ENCODE measurements at places on chromosomes 4 and X. TPM values are rescaled to one million over a fixed set of nuclear protein-coding genes. Genes with fewer than 3 reads are reported as not detected.

GRCh38 chrX:54213603-54214002, 30.5 kb upstream of the FAM120C start:
- no peaks in the 10 kb centered on the region for H3K36me3 ChIP-seq
- H3K4me3 ChIP-seq: no peak overlapping the region
- no peaks in the 10 kb centered on the region for H3K27me3 ChIP-seq

Gene CFAP99
- total RNA-seq: not detected

DNA sequence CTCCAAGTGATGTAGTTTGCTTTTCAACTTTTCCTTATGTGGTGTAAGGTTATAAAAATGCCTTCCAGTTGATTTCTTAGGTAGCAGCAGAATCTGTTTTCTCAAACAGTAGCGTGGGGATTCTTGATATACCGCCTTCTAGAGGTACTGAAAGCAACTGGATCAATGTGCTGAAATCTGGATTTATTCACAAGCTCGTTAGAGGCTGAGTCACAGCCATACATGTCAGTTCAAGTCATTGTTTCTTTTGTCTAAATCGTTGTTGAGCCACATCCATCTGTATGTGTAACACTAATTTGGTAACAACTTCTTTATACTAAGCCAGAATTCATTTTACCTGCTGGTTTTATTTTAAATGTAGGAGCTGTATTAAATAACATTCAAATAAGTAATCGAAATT, 200.0 kb upstream of the MAD2L1 start:
- no peak for DNase-seq
- H3K27me3 ChIP-seq: no peaks in the 10 kb centered on the region
- H3K4me1 ChIP-seq: no peaks in the 10 kb centered on the region

Gene VMA21
- total RNA-seq: 22.7 TPM

DNA sequence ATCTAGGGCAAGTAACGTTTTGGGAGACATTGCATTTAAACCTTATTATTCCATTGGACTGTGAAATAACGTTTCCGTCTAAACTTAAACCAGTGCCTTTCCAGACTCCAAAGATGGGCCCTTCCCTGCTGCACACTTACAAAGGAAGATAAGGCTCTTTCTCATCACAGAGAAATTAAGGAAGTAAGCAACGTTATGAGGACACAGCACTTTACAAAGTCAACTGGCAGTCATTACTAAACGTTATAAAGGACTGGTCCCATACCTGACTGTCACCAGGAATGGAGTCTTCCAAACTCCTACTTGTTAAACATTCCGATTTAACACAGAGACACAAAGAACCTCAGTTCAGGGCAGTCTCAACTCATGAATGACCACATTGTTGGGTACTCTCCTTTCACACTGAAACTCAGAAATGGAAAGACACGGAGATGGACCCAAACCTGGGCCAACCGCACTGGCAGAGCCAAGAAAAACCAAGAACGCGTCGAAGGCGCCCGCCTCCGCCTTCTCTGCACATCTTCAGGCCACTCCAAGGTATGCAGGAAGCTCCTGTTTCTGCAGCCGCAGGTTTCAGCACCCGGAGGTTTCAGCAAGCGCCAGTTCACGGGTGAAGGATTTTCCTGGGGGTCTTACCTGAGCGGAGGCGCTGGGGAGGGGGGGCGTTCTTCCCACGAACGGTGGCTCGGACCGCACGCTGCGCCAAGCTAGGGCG, 670 bp downstream of the PAPSS1 start:
- peak overlapping the region; percentile 48 for H3K27ac ChIP-seq
- DNase-seq: no peak
- H3K4me1 ChIP-seq: peaks cover 26% of the 10 kb centered on the region
- H3K36me3 ChIP-seq: no peaks in the 10 kb centered on the region
- H3K4me3 ChIP-seq: peak overlapping the region; percentile 18
- H3K27me3 ChIP-seq: no peaks in the 10 kb centered on the region

Gene AP1AR
- total RNA-seq: 24.0 TPM

- H3K4me1 ChIP-seq: peaks cover 11% of the 10 kb centered on the region
- no peaks in the 10 kb centered on the region for H3K27me3 ChIP-seq
Measured at GRCh38 chrX:71910986-71911730, 513 bp downstream of the NHSL2 start.

Gene CXCL11
- total RNA-seq: not detected

Gene MAMLD1
- 1.8 TPM for total RNA-seq

Gene TCP11X2
- total RNA-seq: not detected

- H3K36me3 ChIP-seq: no peaks in the 10 kb centered on the region
- no peaks in the 10 kb centered on the region for H3K4me1 ChIP-seq
- no peak for DNase-seq
- no peak overlapping the region for H3K4me3 ChIP-seq
Measured at GRCh38 chr4:15149839-15150592, 147.7 kb downstream of the CPEB2 start.

- DNase-seq: no peak
- H3K27me3 ChIP-seq: no peaks in the 10 kb centered on the region
- no peak overlapping the region for H3K27ac ChIP-seq
- no peaks in the 10 kb centered on the region for H3K36me3 ChIP-seq
- no peaks in the 10 kb centered on the region for H3K4me1 ChIP-seq
Measured at GRCh38 chrX:153565996-153566580, 32.9 kb downstream of the CCNQ start.

DNA sequence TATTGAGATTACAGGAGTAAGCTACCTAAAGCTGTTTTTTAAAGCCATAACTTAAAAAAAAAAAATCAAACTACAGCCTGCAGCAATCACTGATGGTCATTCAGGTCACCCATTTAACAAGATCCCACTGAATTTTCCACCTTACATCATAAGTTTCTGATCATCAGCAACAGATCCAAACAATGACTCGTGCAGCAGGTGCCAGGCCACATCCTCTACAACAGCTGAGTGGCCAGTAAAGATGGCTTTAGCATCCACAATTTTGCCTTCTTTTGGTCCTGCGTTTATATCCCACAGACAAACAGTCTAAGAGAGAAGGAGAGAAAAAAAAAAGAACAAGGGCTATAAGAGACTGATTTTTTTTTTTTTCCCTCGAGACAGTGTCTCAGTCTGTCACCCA, 16.6 kb downstream of the RBBP7 start:
- H3K36me3 ChIP-seq: peaks cover 28% of the 10 kb centered on the region
- DNase-seq: no peak
- no peak overlapping the region for H3K27ac ChIP-seq

DNA sequence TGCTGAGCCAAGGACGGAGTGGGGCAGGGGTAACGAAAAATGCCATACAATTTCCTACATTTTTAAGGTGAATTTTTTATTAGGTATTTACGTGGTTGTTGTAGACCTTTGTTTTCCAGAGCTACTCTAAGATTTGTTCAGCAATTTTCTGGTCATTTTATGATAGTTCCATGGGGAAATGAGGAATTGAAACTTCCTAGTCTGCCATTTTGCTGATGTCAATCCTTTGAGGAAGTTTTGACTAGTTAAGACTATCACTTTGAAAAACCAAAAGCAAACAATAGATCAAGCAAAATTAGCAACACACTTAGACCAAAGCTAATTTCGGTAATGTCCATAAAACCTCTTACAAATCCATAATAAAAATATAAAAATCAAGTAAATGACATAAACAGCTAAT, 7.0 kb upstream of the TLR3 start:
- H3K36me3 ChIP-seq: no peaks in the 10 kb centered on the region
- H3K4me1 ChIP-seq: peaks cover 16% of the 10 kb centered on the region
- peaks cover 16% of the 10 kb centered on the region for H3K27me3 ChIP-seq
- no peak overlapping the region for H3K4me3 ChIP-seq
- H3K27ac ChIP-seq: no peak overlapping the region
- no peak for DNase-seq

- H3K27ac ChIP-seq: no peak overlapping the region
- DNase-seq: no peak
- H3K27me3 ChIP-seq: no peaks in the 10 kb centered on the region
- no peaks in the 10 kb centered on the region for H3K36me3 ChIP-seq
Measured at GRCh38 chr4:89752932-89753598, 83.9 kb downstream of the SNCA start.

DNA sequence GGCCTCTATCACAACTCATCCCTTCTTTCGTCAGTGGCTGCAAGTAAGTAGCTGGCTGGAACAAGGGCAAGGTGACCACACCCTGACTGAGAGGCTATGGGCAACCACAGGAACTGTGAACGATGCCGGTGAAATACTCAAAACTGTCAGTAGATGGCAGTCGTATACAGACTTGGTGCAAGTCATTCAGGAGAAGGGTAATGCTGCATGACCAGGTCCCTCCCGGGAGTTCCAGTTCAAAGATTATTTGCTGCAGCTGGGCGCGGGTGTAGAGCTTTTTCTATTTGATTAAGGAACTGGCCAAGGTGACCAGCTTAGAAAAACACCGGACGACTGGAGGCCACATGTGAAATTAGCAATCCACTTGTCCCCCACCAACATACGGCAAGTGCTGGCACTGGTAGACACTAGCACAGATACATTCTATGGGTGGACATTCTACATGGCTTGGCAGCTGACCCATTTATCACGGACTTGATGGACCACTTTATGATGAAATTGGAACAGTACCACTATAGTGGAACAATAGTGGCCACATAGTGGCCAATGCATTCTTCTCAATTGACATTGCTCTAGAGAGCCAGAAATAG, 726.6 kb downstream of the TRAM1L1 start:
- H3K4me1 ChIP-seq: no peaks in the 10 kb centered on the region
- H3K4me3 ChIP-seq: no peak overlapping the region
- no peaks in the 10 kb centered on the region for H3K27me3 ChIP-seq
- H3K27ac ChIP-seq: no peak overlapping the region
- no peaks in the 10 kb centered on the region for H3K36me3 ChIP-seq

GRCh38 chr4:186151499-186151898, 39.9 kb upstream of the CYP4V2 start:
- no peak overlapping the region for H3K4me3 ChIP-seq
- peaks cover 2% of the 10 kb centered on the region for H3K4me1 ChIP-seq
- no peak overlapping the region for H3K27ac ChIP-seq

DNA sequence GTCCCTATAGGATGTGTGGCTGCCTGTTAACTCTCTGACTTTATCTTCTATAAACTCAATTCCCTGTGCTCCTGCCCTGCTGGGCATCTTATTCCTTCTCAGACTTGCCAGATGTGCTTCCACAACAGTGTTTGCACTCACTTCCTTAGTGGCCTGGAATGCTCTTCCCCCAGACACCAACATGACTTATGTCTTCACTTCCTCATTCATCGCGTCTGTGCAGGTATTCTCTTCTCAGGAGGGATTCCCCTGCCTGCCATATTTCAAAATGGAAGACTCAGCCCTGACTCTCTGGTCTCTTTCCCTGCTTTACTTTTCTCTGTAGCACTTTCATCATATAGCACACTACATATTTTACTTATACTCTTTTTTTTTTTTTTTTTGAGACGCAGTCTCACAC, 344.0 kb downstream of the CENPC start:
- no peak overlapping the region for H3K4me3 ChIP-seq
- no peaks in the 10 kb centered on the region for H3K27me3 ChIP-seq
- no peaks in the 10 kb centered on the region for H3K4me1 ChIP-seq

- H3K27ac ChIP-seq: no peak overlapping the region
- no peaks in the 10 kb centered on the region for H3K27me3 ChIP-seq
- no peak overlapping the region for H3K4me3 ChIP-seq
- no peak for DNase-seq
- no peaks in the 10 kb centered on the region for H3K36me3 ChIP-seq
Measured at GRCh38 chr4:7779432-7779768, 160.3 kb downstream of the AFAP1 start.

DNA sequence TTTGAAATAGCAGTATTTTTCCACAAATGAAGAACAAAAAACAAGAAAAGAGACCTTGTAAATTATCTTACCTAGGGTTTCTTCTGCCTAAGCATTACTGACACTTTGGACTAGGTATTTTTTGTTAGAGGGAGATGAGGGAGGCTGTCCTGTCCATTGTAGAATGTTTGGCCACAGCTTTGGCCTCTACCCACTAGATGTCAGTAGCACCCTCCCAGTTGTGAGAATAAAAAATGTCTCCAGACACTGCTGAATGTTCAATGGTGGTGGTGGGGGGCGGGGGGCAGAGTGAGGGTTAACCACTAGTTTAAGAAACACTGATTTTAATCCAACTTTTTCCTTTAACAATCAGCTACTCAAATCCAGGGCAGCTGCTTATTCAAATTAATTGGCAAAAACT, 25.8 kb downstream of the OTUD4 start:
- H3K27me3 ChIP-seq: no peaks in the 10 kb centered on the region
- H3K27ac ChIP-seq: no peak overlapping the region
- peak; percentile 49 for DNase-seq
- no peaks in the 10 kb centered on the region for H3K4me1 ChIP-seq
- H3K4me3 ChIP-seq: no peak overlapping the region

Gene TLR3
- 0.10 TPM for total RNA-seq

DNA sequence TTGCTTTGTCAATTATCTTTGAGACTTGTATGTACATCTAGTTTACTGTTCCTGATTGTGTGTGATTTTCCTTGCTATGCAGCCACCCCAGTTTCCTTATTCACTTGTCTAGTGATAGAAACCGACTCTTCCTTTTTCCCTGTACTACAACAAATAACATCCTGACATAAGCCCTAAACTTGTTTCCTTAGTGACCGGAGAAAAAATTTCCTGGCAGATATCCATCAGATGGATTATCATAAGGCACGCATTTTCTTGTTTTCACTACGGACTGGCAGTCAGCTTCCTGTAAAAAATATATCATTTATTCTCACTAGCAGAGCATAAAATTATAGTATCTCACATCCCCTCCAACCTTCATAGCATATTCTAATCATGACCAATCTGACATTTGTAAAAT, 410.7 kb downstream of the CENPC start:
- DNase-seq: no peak
- no peak overlapping the region for H3K4me3 ChIP-seq
- H3K36me3 ChIP-seq: no peaks in the 10 kb centered on the region
- H3K27ac ChIP-seq: no peak overlapping the region
- no peaks in the 10 kb centered on the region for H3K27me3 ChIP-seq

- H3K4me1 ChIP-seq: peaks cover 3% of the 10 kb centered on the region
- DNase-seq: peak; percentile 8
- peak overlapping the region; percentile 15 for H3K4me3 ChIP-seq
- no peak overlapping the region for H3K27ac ChIP-seq
Measured at GRCh38 chr4:104772849-104773248, 278.2 kb upstream of the CXXC4 start.

GRCh38 chrX:135505351-135505750, 15.1 kb upstream of the INTS6L start:
- no peaks in the 10 kb centered on the region for H3K36me3 ChIP-seq
- H3K4me3 ChIP-seq: no peak overlapping the region
- H3K27ac ChIP-seq: no peak overlapping the region
- no peaks in the 10 kb centered on the region for H3K27me3 ChIP-seq
- DNase-seq: no peak

- no peak overlapping the region for H3K27ac ChIP-seq
- no peak overlapping the region for H3K4me3 ChIP-seq
- H3K27me3 ChIP-seq: no peaks in the 10 kb centered on the region
- DNase-seq: no peak
- H3K4me1 ChIP-seq: no peaks in the 10 kb centered on the region
Measured at GRCh38 chr4:89724716-89725115, 112.2 kb downstream of the SNCA start.

DNA sequence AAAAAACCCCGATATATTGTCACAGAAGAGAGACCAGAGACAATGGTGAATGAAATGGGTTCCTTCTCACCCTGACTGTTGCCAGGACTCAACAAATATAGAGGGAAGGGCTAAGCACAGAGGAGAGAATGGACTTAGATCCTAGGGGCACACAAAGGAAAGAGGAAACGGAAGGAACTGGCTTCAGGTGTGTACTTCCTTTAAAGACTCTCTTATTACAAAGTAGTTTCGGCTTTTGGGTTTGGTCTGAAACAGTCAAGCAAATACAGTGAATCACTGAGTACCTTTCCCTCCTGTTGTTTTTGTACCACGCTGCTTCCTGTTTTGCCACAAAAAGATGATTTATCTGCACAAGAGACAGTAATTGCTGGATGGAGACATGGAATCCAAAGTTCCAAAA, 46.1 kb upstream of the S100G start:
- H3K4me3 ChIP-seq: no peak overlapping the region
- H3K27me3 ChIP-seq: no peaks in the 10 kb centered on the region
- H3K27ac ChIP-seq: no peak overlapping the region
- no peaks in the 10 kb centered on the region for H3K4me1 ChIP-seq
